Lower lobe of right lung (tissue), 2 donors: ENCODE measurements at places on chromosomes 6 and 20. TPM values are rescaled to one million over a fixed set of nuclear protein-coding genes. Genes with fewer than 3 reads are reported as not detected.

DNA sequence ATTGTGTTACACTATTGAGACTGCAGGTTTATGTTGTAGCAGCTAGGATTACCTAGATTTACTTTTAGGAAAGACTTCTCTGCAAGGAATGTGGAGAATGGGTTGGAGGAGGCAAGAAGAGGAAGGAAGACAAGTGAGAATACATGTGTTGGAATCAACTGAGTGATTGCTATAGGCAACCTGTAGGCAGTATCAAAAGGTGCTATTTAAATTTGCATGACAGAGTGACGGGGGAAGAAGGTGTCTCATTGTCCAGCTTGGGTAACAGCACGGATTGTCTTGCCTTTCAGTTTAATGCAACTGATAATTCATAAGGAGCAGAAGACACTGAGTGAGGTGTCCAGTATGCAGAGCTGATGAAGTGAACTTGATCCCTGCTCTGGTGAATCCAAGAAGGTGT lies 19.4 kb downstream of the SERPINB9 start:
- DNase-seq, result no peak

Gene ANKRD66
- total RNA-seq, result 4.0 TPM

DNA sequence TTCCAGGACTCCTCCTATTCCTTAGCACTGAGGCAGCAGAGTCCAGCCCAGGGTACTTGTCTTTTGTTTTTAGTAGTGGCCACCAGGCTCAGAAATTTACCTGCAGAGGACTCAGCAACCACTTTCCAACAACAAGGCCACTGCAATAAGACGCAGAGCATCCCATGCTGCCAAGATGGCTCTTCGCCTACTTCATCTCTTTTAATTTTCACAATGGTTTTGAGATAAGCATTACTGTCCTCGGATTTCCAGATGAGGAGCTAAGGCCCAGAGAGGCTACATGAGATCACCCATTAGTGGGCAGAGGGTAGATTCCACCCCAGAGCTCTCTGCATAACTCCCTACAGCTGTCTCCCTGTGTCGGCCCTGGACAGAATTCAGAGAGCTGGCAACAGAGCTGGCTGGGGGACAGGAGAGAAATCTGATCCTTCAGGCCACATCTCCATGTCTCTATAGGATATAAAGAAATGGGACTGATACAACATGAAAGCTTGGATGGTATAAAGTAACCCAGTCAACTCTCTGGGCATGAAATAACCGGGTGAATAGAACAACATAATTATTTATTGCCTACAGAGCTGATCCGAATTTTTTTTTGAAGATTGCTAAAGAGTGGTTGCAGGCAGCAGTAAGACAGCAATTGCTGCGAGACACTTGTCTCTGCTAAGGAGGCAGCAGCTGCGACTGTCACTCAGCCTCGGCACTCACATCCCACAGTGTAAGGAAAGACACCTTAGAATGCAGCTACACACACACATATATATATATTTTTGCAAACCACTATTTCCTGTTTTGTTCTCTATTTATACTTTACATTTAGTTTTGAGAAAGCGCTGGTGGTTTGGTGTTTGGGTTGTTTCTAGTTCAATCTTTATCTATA lies 37.2 kb downstream of the SCML4 start:
- no peak for DNase-seq

DNA sequence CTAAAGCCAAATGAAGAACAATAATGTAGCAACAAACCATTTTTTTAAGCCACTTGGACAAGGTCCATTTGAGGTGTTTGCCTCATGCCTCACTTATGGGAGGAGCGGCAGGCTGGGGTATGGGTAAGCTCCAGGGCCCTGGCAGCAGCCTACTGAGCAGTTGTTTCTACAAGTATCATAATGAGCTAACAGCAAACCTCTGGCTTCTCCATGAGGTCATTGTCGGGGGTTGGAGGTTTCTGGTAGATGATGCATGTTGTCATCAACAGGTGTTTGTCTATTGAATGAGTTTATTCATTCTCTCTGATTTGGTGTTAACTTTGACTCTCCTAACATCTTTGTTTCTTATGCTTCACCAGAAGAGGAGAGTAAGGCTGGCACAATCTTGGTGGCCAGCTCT lies 150.7 kb downstream of the TBC1D7 start:
- DNase-seq, result no peak

- DNase-seq, result no peak
Observed at GRCh38 chr20:49420292-49420691, 62.2 kb downstream of the KCNB1 start.
